IMR-90 (cell line): ENCODE measurements at places on chromosomes 6 and 20. TPM values are rescaled to one million over a fixed set of nuclear protein-coding genes. Genes with fewer than 3 reads are reported as not detected.

DNA sequence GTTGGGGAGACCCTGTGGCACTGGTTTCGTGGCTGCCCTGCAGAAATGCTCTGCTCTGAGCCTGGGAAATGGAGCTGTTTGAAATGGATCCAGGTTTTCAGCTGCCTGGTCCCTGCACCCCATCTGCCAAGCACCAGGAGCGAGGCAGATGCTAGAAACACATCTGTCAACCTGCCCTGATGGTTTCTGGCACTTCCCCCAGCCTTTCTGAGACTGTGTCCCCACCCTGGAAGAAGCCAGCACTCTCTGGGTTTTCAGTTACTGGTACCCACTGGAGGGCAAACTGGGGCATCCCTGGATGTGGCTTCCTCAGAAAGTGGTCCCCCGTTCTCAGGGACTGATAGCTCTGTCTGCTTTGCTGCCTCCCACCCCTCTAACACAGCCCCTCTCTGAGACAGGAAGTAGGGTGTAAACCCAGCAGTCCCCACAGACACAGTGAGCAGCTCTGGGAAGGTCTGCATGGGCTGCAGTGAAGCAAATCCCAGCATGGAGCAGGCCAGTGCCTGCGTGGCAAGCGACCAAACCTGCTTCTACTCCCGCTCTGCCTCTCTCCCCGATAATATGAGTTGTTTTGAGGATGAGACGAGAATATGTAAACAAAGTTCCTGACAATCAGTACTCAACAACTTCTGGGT lies 54.2 kb upstream of the MAFB start:
- no peak overlapping the region for H3K27ac ChIP-seq
- H3K27me3 ChIP-seq: peaks cover 20% of the 10 kb centered on the region
- H3K4me1 ChIP-seq: no peaks in the 10 kb centered on the region
- H3K4me3 ChIP-seq: no peak overlapping the region
- no peak for DNase-seq
- no peaks in the 10 kb centered on the region for H3K36me3 ChIP-seq

Gene ADISSP
- 31.4 and 31.9 TPM in 2 replicates for total RNA-seq

Gene ETV7
- total RNA-seq: under 0.01 and 0.18 TPM in 2 replicates

DNA sequence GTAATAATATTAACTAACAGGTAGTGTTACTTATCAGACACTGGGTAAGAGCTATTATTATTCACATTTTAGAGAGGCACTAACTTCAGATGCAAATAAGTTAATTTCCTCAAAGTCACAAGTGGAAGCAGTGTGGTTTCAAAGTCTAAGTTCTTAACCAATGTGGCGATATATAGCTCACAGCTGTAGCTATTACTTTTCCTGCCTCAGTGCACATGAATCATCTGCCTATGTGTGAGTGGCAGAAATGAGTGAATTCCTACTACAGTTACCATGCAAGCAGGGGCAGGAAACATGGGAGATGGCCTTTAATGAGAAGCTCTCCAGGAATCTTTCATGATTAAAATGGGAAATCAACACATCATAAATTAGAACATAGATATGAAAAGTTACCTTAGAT lies 126.2 kb upstream of the EYA4 start:
- H3K4me1 ChIP-seq: no peaks in the 10 kb centered on the region
- H3K36me3 ChIP-seq: no peaks in the 10 kb centered on the region
- H3K27me3 ChIP-seq: no peaks in the 10 kb centered on the region
- peak; percentile 18 for DNase-seq

Gene HLA-DMB
- total RNA-seq: 0.18 and 0.28 TPM in 2 replicates

DNA sequence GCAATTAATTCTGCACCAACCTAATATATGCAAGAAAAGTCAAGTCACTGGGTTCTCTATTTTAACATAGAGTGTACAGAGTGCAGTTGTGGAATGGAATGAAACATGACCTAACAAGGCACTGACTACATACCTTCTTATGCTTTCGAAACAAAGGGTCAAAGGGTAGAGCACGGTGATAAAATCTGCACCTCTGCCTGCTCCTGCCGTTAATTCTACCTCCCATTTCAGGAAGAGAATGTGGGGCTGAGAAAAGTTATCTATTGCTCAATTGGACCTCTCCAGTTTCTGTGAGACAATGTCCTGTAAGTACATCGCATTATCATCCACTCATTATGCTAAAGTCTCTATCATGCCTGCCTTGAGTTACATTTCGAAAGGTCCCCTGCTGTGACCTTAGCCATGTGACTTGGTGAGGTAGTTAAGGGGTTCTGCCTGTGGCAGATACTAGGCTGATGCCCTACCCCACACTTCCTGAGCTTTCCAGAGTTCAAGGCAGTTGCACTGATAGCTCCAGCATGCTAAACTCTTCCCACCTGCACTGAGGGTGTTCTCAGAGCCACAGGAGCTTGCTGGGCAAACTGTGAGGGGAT lies 14.0 kb upstream of the MOCS1 start:
- no peak for DNase-seq
- peaks cover 31% of the 10 kb centered on the region for H3K27me3 ChIP-seq
- no peaks in the 10 kb centered on the region for H3K4me1 ChIP-seq
- no peak overlapping the region for H3K4me3 ChIP-seq

DNA sequence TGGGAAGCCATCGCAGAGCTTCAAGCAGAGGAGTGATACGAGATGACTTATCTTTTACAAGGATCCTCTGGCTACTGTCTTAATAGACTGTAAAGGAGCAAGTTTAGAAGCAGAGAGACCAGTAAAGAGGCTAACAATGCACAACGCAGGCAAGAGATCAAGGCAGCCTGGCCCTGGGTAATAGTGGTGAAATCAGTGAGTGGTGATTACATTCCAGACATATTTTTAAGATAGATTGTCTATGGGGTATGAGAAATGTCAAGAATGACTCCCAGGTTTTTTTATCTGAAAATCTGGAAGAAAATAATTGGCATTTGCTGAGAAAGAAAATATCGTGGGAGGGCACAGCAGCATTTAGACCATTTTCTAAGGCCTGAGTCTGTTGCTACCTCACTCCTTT lies 213.6 kb upstream of the HTR1E start:
- no peaks in the 10 kb centered on the region for H3K4me1 ChIP-seq
- H3K36me3 ChIP-seq: no peaks in the 10 kb centered on the region

Gene FRK
- under 0.01 TPM in 2 replicates for total RNA-seq

DNA sequence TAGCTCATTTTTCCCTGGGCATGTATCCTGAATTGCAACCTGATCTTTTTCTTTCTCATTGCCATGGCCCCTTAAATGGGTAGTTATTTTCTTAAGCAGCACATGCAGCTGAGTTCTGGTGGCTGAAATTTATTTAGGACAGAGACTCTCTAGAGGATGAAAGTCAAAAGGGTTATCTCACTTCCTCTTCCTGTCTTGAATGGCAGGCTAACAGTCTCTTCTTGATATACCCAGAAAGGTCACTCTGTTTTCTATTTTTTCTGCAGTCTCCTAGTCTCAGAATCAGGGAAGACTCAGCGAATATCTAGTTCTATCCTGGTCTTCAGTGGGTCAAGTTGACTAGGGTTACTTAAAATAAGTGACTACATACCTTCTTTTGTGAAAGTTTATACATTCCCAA lies 243.3 kb downstream of the EPHA7 start:
- no peak overlapping the region for H3K4me3 ChIP-seq
- H3K4me1 ChIP-seq: no peaks in the 10 kb centered on the region
- DNase-seq: no peak
- H3K36me3 ChIP-seq: no peaks in the 10 kb centered on the region
- H3K27ac ChIP-seq: no peak overlapping the region
- H3K27me3 ChIP-seq: no peaks in the 10 kb centered on the region

DNA sequence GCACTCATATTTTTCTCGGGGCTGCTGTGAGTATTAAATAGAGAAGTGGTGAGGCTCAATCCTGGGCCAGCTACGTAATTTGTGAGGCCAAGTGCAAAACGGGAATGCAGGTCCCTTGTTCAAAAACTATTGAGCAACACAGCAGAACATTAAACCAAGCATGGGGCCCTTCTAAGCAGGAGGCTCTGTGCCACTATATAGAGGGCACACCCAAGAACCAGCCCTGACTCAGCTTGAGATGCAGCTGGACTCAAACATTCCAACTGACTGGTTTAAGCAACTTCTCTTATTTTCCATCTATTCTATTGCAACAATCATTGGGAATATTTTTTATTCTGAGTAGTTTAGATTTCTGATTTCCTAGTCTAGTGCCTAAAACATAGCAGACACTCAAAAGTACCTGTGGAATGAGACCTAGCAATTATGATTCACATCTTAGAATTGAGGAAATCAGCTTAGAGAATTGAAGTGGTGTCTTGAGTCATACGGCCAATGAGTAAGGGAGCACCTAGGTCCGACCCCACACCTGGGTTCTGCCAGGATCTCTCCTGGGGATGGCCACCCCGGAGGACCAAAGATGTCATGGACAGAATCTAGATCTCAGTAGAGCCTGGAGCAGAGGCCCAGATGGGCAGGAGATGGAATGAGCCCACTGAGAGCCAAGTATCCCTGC lies 1.3 kb downstream of the SIRPB2 start:
- no peak for DNase-seq
- peaks cover 30% of the 10 kb centered on the region for H3K27me3 ChIP-seq

DNA sequence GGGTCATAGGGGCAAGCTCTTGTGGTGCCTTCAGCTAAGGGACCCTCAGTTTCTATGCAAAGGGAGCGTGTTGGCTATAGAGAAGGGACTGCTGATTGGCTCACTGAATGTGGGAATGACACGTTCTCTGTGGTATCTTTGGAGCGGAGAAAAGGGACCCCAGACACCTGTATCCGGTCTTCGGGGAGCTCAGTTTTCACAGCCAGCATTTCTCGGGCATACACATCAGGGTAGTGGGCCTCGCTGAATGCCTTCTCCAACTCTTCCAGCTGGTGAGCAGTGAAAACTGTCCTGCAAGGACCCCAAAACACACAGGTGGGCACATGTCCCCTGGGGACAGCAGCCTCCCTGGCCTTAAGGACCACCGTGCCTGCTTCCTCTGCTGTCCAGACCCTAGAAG lies 3.3 kb downstream of the VSX1 start:
- no peak overlapping the region for H3K27ac ChIP-seq
- H3K27me3 ChIP-seq: peaks cover 75% of the 10 kb centered on the region
- H3K4me3 ChIP-seq: no peak overlapping the region
- no peak for DNase-seq
- H3K4me1 ChIP-seq: no peaks in the 10 kb centered on the region

- no peak for DNase-seq
- H3K27me3 ChIP-seq: no peaks in the 10 kb centered on the region
- H3K4me1 ChIP-seq: no peaks in the 10 kb centered on the region
- peaks cover 72% of the 10 kb centered on the region for H3K36me3 ChIP-seq
- no peak overlapping the region for H3K4me3 ChIP-seq
These were observed 10.6 kb downstream of the DDR1 start for GRCh38 chr6:30894935-30895334.

DNA sequence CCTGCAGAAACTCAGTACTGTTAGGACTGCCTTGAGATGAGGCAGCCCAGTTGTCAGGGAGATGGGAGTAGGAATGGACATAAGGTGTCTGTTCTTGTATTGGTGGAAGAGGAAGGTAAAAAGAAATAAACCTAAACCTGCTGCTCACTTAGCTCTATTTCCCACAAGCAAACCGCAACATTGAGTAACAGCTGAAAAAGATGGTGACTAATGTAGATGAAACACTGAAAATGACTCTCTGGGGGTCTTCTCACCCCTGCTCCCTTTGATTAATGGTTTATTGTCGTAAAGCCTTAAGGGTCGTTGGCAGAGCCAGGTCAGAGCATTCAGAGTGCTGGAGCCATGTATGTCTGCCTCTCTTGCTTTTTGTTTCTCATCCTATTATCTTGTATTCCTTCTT lies 87.5 kb downstream of the FOXO3 start:
- no peak overlapping the region for H3K27ac ChIP-seq
- no peaks in the 10 kb centered on the region for H3K27me3 ChIP-seq
- peaks cover 24% of the 10 kb centered on the region for H3K4me1 ChIP-seq
- no peak for DNase-seq

Gene TPD52L2
- total RNA-seq: 113 and 119 TPM in 2 replicates

- H3K36me3 ChIP-seq: no peaks in the 10 kb centered on the region
- no peak overlapping the region for H3K4me3 ChIP-seq
- no peaks in the 10 kb centered on the region for H3K27me3 ChIP-seq
- no peaks in the 10 kb centered on the region for H3K4me1 ChIP-seq
- DNase-seq: no peak
These were observed 22.9 kb downstream of the HLA-DRA start for GRCh38 chr6:32462609-32463008.

- no peak overlapping the region for H3K4me3 ChIP-seq
- H3K36me3 ChIP-seq: no peaks in the 10 kb centered on the region
- no peak for DNase-seq
- H3K4me1 ChIP-seq: no peaks in the 10 kb centered on the region
- H3K27me3 ChIP-seq: no peaks in the 10 kb centered on the region; the same call in 1 of the 2 replicates
- no peak overlapping the region for H3K27ac ChIP-seq
These were observed 152.9 kb downstream of the SOD2 start for GRCh38 chr6:159540152-159540551.

GRCh38 chr6:85472744-85473143 lies 22.9 kb downstream of the NT5E start:
- peaks cover 20% of the 10 kb centered on the region for H3K4me1 ChIP-seq
- H3K27me3 ChIP-seq: no peaks in the 10 kb centered on the region
- DNase-seq: peak; percentile 61
- no peak overlapping the region for H3K27ac ChIP-seq
- peaks cover 28% of the 10 kb centered on the region for H3K36me3 ChIP-seq

DNA sequence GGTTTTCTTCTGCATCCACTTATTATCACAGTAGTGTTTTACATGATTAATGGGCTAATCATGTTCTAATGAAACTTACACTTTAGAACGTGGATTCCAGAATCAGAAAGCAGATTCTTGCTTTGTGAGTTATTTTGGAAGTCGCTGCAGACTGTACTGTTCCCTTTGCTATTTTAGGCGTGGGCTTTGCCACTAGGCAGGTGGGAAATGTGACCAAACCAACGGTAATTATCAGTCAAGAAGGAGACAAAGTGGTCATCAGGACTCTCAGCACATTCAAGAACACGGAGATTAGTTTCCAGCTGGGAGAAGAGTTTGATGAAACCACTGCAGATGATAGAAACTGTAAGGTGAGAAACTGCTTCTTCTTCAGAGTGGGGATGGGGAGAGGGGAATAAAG lies 598 bp downstream of the FABP7 start:
- H3K27ac ChIP-seq: no peak overlapping the region
- H3K4me1 ChIP-seq: no peaks in the 10 kb centered on the region
- H3K4me3 ChIP-seq: no peak overlapping the region
- H3K27me3 ChIP-seq: peaks cover 4% of the 10 kb centered on the region; the same call in 1 of the 2 replicates

DNA sequence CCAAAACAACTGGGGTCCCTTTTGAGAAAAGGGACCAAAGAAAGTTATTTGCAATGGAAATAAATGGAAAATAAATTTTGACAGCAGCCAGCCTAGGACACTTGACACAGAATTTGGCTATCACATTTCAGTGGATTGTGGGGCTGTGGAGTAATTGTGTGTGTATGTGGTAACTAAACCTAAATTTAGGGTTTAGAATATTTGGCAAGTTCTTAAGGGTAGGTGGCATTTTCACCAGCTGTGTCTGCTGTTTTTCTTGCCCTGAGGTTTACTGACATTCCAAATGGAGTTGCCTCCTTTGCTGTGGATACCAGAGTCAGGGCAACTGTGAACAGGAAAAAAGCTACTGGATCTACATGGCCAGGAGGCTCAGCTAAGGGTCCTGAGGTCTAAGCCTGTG lies 270.9 kb downstream of the SLC24A3 start:
- DNase-seq: no peak
- no peak overlapping the region for H3K4me3 ChIP-seq
- H3K36me3 ChIP-seq: no peaks in the 10 kb centered on the region
- no peaks in the 10 kb centered on the region for H3K27me3 ChIP-seq
- H3K4me1 ChIP-seq: no peaks in the 10 kb centered on the region
